Substantia nigra (tissue), 51 donors: ENCODE measurements at places on chromosomes 2 and 18.

- no peak for DNase-seq
Measured at GRCh38 chr2:28228434-28228995, 164.1 kb upstream of the FOSL2 start.

DNA sequence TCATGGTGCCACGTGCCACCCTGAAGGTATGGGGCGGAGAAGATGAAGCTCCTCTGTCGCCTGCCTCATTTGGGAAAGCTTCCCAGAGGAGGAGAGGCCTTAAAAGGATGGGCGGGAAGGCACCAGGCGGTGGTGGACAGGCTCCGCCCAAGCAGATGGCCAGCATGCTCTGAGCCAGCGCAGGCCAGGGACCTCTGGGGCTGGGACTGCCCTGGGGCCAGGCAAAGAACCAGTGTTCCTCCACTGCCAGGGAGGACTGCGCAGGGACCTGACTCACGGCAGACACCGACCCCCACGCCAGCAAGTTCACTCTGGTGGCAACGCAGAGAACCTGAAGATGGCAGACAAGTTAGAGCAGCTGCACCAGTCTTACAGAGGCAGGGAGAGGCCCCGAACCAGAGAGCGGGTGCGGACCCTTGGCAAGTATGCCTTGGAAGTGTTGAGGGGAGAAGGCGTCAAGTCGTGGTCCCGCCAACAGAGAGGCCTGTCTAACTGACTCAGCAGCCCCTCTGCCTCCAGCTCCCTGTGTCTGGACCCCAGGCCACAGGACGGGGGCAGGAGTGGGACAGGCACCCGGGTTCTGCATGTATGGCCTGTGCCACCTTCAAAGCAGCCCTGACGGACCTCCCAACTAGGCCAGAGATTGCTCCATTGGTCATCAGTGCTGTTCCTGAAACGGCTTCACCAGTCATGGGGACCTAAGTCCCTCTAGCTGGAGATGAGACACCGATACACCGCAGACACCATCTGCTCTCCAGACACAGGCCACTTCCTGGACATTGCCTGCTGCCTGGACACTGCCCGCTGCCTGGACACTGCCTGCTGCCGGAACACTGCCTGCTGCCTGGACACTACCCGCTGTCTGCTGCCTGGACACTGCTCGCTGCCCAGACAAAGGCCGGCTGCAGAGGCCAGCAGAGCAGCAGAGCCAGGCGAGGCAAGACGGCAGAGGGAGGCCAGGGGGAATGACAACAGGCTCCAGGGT, 124.7 kb downstream of the HDAC4 start:
- DNase-seq: peak; percentile 77

DNA sequence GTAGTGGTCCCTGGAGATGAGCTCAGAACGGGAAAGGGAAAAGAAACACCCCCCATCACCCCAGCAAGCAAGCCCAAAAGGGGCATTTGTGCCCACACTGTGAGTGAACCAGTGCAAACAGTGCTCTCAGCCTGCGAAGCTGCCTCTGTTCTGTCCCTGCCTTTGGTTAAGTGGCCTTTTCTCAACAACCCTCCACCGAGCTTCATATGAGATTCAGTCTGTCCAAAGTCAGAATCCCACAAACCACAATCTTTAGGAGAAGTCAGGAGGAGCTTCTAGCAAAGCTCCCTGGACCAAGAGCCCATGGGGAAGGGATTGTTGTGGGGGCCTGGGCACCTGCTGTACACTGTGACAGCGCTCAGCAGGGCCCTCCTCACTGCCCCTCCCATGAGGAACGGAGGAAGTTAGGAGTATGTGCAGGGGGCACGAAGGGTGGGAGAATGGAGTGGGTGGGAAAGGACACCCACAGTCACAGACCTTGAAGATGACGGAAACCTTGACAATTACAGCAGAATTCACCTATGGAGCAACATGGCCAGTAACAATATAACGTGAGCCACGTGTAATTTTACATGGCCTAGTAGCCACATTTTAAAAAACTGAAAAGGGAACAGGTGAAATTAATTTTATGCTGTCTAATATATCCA, 119.5 kb downstream of the SMAD7 start:
- no peak for DNase-seq

- no peak for DNase-seq
Measured at GRCh38 chr18:31267823-31268481, 50.0 kb upstream of the DSG1 start.

DNA sequence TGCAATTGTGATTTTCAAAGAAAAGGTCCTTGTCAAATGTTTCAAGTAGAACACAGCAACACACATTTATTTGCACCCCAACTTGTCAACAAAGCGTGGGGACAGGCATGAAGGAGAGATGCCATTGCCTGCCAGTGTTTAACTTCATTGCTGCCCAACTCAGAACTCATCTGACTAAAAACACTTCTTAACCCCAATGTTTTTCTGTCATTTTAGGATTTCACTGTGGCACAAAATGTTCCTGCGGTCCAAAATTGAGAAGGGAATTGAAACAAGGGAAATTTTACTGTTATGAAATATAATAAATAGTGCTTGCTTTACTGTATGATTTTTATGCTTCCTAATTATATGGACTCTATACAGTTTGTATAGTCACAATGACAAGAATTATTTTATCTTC, 45.7 kb downstream of the PMAIP1 start:
- no peak for DNase-seq

DNA sequence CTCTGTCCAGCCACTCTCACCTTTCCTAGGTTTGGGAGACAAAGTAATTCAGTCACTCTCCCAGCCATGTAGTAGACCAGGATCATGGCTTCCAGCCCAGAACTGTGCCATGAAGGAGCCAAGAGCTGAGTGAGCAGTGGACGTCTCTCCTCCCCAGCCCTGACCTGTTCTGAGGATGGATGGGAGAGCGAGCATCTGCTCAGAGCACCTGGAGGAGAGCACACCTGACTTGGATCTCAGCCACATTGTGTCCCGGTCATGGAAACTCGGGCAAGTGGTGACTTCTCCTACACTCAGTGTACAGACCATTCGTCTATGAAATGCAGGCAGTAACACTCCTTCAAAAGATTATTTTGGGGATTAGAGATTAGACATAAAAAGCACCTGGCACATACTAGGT, 299.7 kb downstream of the TNS1 start:
- no peak for DNase-seq

- no peak for DNase-seq
Measured at GRCh38 chr2:134636714-134637113, 82.1 kb downstream of the TMEM163 start.

GRCh38 chr2:83665894-83666293, 793.2 kb downstream of the SUCLG1 start:
- no peak for DNase-seq

DNA sequence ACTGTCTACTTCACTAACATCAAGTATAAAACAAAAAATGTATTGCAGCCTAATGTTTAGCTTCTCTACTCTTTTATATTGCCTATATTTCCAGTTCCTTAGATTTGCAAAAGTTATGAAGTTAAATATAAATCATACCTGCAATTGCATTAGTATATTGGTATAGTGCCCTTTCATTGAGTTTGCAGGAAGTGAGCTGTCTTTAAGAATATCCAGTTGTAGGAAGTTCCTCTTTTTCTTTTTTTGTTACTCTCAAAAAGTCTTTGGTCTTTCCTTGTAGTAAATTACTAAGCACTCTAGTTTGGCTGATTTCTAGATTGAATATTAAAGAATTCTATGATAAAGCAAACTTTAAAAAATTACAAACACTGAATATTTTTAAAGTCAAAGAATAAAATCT, 71.3 kb upstream of the FN1 start:
- DNase-seq: no peak

GRCh38 chr18:44700652-44701051, 20.0 kb downstream of the SETBP1 start:
- DNase-seq: no peak

- DNase-seq: no peak
Measured at GRCh38 chr18:58838165-58838860, 26.4 kb upstream of the ZNF532 start.

DNA sequence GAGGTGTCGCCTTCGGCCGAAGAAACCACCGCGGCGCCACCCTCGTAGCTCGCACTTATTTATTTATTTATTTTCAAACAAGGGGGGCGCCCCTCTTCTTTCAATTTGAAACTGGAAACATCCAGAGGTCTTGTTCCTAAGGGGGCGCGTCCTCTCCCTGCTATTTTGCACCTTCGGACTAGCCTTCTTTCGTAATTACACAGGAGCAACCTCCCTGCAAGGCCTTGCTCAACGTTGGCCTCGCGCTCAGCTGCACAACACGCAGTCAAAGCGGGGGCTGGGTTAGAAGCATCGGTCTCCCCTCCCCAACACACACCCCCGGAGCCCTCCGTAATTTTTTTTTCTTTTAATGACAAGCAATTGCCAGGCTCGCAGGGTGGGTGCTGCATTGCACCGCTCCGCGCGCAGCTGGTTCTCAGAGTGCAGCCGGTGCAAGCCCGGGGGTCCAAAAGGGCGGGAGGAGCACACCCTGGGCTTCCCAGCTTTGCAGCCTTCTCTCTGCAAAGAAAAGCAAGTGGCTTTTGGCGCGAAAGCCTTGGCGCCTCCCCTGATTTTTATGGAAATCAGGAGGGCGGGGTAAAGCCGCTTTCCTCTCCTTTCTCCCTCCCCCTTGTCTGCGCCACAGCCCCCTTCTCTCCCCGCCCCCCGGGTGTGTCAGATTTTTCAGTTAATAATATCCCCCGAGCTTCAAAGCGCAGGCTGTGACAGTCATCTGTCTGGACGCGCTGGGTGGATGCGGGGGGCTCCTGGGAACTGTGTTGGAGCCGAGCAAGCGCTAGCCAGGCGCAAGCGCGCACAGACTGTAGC, at the start of gene MYCN:
Gene MYCN (plus strand): TSS at position 697 of the 807 bp plus-strand sequence. CDS start 1,515 bp downstream, outside the sequence.
- DNase-seq: peak; percentile 67

GRCh38 chr18:35478520-35479435, 19.0 kb downstream of the INO80C start:
- no peak for DNase-seq

GRCh38 chr2:142974288-142975024, 97.0 kb downstream of the KYNU start:
- no peak for DNase-seq

DNA sequence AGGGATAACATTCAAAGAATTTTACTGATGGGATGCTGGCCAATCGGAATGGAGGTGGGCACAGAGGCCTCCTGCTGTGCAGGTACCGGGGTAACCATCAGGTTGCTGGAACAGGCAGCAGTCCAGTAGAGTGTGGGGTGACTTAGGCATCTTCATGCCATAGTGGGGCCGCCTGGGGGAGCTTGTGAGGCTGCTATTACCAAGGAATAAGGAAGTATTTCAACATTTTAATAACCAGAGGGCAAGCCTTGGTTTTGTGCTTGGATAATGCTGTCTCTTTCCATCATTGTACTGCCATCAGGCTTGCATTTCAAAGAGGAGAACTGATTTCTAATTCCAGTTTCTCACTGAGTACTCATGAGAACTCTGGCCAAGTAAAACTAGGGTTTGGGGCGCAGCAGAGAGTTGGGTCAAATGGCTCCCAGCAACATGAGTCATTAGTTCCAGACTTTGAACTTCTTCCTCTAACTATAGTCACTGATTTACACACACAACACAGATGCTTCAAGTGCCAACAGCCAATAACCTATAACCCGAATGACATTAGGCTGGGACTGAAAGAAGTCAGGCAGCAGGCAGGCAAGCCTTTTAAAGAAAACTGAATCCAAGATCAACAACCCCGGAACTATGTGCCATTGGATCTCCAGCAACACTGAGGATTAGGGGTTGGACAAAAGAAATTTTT, 56.1 kb upstream of the FHL2 start:
- no peak for DNase-seq

- DNase-seq: no peak
Measured at GRCh38 chr2:239380831-239381708, 19.8 kb downstream of the HDAC4 start.

- no peak for DNase-seq
Measured at GRCh38 chr2:14907014-14907612, 274.6 kb downstream of the LRATD1 start.

- DNase-seq: no peak
Measured at GRCh38 chr2:11133238-11133935, 21.9 kb upstream of the SLC66A3 start.

GRCh38 chr2:164053021-164053420, 317.2 kb upstream of the FIGN start:
- DNase-seq: no peak

DNA sequence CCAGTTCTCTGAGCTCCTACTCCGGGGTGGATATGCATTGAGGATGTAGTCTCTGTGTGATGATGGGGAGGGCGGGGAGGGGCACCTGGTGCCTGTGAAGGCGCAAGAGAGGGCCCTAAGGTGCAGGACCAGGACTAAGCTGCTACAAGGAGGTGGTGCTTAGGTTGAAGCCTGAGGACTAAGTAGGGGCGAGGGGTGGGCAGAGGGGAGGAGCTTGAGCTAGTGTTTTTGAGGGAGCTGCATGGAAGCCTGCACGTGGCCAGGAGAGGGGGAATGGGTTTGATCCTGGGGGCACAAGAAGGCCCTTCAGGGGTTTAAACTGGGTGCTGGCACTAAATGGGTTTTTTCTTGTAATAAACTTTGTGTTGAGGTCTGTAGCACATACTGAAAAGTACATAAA, 105.0 kb downstream of the UGGT1 start:
- DNase-seq: no peak

DNA sequence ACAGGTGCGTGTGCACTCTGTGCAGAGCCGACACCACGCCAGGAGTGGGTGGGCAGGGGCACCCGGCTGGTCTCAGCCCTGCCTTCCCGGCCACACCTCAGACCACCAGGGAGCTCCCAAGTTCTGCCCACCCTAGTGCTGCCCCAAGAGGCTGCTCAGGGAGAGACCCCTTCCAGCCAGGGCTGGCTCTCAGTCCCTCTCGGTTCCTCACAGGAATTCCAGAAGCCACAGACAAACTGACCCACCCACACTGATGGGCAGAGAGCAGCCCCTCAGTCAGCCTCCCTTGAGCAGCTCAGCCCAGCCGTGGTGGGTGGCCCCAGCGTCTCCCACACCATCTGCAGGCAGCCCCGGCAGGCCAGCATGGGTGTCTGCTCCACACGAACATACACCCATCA, 33.8 kb downstream of the GPC1 start:
- no peak for DNase-seq

DNA sequence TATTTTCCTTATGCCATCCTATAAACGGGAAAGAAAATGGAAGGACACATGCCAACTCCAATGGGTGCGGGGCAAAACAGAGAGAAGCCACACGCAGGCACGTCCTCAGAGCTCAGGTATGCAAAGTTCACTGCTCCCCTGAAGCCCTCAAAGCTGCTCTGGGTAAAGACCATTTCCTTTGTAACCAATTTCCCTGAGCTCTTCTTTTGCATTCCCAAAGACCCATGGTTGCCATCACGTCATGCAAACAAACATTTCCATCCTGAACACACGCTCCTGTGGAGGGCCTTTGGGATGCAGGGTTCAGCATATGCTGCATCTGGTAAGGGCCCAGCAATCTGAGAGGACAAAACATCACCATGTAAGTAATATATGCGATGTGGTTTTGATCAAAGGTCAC, 69.4 kb downstream of the EMILIN2 start:
- DNase-seq: no peak

GRCh38 chr2:55842046-55842445, 81.5 kb downstream of the EFEMP1 start:
- no peak for DNase-seq

DNA sequence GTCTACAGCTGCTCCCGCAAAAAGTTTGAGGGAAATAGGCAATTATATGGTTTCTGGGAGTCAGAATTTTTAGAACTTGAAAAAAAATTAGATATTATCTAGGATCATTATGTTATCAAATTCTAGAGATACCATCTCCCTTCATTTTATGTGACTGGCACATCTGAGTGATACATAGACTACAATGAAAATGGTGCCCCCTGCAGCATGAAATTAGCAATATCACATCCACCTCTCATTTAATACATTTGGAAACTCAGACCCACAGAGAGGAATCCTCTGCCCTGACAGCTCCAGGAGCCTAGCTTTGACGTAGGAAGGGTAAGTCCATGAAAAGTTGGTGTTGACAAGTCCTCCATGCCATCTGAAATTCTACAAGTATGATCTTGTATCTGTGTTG, 381.6 kb downstream of the SUCLG1 start:
- DNase-seq: no peak

GRCh38 chr2:31528823-31529222, 51.9 kb downstream of the SRD5A2 start:
- no peak for DNase-seq
